ENCODE measurements at places on chromosomes 5 and 9.

DNA sequence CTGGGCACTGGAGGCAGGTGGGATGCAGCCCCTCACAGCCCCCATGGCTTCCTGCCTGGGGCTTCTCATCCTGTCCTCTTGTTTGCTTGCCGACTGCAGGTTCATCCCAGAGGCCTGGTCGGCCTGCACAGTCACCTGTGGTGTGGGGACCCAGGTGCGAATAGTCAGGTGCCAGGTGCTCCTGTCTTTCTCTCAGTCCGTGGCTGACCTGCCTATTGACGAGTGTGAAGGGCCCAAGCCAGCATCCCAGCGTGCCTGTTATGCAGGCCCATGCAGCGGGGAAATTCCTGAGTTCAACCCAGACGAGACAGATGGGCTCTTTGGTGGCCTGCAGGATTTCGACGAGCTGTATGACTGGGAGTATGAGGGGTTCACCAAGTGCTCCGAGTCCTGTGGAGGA lies 232.7 kb downstream of the ADAMTSL1 start:
- no peak for DNase-seq

DNA sequence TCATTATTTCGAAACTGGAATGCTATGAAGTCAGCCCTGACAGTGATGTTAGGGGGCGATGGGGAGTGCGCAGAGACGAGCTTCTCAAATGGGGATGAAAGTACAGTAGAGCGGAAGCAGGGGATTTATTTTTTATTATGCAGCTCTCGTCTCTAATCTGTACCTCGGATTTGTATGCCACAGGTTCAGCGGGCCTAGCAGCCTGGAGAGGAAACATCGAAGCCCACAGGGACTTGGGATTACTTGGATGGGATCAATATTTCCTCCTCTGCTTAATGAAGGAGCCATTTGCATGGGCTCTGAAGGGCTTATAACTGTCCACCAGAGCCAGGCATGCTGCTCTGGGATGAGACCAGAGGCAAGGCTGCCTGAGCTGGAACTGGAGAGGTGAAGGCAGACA lies 133.5 kb upstream of the RAPGEF1 start:
- no peak for DNase-seq

- no peak for DNase-seq
Measured at GRCh38 chr5:139022528-139022927, 147.4 kb upstream of the LRRTM2 start.

- DNase-seq: no peak
Measured at GRCh38 chr9:136087741-136088480, 7.2 kb downstream of the NACC2 start.

DNA sequence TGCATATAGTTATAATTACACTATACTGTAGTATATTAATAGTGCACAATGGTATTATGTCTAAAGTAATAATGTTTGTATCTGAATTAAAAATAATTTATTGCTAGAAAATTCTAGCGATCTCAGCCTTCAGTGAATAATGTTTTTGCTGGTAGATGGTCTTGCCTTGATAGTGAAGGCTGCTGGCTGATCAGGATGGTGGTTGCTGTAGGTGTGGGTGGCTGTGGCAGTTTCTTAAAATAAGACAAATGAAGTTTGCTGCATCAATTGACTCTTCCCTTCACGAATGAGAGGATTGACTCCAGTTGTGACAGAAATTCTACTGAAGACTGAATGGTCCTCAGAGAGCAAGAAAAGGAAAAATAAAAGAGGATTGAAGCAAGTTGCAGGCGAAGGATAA lies 19.7 kb upstream of the LRRC70 start:
- DNase-seq: no peak

GRCh38 chr5:78893940-78894677 lies 91.0 kb downstream of the ARSB start:
- DNase-seq: no peak

DNA sequence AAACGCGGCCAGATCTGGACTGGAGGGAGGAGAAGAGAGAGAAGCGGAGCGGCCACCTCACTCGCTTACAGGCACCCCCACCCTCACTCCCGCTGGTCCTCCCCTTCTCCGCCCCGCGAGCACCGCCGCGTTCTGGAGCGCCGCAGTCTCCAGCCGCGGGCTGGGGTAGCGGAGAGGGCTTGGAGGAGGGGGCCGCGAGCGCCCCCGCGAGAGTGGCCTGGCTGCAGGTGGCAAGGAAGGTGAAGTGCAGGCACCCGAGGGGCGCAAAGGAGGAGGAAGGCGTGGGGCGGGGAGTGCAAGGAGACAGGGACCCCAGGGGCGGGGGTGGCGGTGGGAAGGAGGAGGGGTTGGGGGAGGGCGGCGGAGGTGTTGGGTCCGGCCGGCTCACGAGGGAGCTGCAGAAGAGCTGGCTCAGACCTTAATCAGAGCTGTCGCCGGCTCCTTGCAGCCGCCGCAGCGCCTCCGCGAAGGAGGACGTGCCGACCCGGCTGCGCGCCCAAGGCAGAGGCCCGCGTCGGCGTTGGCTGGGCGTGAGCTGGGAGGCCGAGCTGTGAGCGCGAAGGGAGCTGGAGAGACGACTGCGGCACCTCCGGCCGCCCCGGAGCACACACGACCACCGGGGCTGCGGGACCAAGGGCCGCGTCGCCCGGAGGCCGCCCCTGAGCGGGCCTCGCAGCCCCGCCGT lies at the start of gene DMRT3:
DMRT3 (plus strand) TSS at position 398 of the 685 bp plus-strand sequence. CDS start 347 bp downstream, outside the sequence.
- DNase-seq: no peak

GRCh38 chr5:6501701-6502100 lies 53.0 kb downstream of the UBE2QL1 start:
- no peak for DNase-seq

DNA sequence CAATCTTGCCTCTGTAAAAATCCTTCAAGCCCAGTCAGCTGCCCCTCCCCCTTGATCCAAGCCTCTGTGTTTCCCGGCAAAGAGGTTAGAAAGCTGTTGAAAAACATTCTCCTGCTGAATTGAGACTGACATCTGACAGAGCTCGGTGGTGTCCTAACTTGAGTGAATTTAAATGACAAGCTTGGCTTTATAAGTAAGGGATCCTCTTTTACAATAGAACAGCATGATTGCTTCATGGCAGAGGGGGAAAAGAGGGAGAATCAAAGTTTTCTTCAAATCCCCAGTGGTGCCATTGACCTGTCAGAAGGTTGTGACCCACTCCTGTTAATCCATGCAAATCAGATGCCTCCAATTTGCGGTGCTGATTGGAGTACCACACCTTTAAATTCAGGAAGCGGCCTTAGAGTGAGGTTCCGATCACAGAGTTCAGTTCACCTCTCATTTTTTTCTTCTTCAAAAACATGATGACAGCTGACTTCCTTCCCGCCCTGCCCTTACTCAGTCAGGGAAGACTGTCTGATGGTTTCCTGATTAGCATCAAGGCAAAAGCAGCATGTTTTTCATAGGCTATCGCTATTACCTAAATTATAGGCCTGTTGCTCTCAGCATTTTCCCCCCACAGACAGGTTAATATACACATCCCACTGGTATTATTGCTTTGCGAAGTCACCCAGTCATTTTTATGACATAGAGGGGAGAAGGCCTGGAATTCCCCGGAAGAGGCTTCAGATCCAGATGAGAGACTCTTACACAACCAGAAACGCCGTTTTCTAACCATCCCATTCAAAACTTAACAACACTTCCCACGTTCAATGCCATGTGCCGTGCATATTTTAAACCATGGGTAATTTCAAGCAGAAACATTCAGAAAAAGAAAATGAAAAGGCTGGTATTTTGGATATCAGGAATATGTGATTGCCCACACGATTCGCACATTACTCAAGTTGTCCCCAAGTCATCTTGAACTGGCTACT lies 141.4 kb downstream of the EBF1 start:
- no peak for DNase-seq

DNA sequence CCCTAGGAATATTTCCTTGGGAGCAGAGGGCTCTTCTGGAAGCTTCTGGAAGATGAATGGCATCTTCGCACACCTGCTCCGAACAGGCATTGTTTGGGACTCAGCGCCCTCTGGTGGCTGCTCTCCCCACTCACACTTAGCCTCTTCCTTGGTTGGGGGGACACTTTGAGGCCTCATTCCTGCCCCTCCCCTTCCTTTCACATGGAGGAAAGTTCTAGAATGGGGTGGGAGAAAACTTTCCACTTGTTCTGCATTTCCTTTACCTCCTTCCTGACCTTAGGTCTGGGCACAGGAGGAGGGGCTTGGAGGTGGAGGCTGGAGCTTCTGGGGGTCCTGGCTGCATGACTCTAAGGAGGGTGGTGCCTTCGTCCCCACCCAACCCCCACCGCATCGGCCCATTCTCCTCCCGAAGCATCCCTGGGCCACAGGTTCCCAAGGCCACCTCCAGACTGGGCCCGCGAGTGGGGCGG lies 19.3 kb upstream of the SMIM32 start:
- peak; percentile 25 for DNase-seq

DNA sequence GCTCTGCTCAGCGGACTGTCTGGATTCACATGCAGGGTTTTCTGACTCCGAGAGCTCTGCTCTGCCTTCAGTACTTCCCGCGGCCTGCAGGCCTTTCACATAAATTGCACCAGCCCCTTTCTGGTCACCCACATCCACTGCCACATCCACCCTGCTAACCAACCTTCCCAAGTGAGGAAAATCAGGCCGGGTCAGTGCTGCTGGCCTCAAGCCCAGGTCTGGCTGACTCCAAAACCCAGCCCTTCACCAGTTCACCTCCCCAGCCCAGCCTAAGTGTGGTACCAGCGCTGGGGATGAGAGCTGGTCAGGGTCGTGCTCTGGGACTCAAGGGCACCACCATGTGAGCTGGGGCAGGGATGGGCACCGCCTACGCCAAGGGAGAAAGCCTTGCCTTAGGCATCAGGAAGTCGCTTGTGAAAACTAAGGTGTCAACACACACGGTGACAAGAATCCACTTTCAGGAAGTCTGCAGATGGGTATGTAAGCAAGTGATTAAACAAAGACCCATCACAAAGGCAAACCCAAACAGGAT lies 12.3 kb downstream of the LMAN2 start:
- no peak for DNase-seq

DNA sequence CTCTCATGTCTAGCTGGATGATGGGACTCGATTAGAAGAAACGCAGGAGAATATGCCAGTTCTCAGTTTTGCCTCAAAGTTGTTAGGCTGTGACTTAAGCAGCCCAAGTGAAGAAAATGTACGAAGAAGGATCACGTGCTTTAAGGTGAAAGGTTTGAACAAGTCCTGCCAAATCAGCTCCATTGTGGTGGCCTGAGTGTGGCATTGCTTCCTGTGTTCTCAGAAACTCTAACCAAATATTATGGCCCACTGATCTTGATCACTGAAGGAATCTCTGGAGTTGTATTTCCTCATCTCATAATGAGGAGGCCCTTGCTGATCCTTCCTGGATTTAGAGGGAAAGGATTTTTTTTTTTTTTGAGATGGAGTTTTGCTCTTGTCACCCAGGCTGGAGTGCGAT lies 44.0 kb downstream of the OTULIN start:
- no peak for DNase-seq

- no peak for DNase-seq
Measured at GRCh38 chr5:133668458-133668857, 56.1 kb upstream of the FSTL4 start.

DNA sequence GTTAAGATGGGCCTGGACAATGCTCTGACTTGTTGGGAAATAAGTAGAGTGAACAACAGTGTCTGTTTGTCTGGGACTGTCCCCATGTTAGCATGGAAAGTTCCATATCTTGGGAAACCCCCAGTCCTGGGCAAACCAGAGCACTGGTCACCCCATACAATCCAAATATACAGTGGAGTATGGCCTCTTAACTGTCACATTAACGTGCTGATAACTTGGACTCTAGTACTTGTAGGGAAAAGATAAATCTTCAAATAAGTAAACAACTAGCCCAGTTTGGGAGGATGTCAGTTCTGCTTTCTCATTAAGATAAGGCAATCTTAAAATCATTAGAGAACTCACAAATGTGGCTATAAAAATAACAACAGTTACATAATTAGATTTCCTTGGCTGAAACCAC lies 47.6 kb upstream of the JAK2 start:
- DNase-seq: no peak

DNA sequence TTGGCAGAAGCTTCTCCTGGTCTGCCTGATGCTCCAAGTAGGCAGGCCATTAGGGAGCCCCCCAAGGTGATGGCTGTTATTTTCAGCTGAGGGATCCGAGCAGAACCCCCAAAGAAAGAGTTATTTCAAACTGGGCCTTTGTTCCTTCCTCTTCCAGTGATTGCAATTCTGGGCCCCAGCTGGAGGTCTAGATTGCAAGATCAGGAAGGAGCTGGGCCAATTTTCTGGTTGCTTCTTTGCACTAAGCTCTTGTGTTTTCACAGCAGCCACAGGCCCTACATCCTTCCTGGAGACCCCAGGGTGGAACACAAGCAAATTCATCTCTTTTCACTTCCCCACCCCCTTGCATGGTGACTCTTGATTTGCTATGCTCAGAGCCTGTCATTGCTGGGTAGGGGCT lies 215.0 kb downstream of the SEMA6A start:
- DNase-seq: no peak

GRCh38 chr9:1087120-1087881 lies 37.1 kb downstream of the DMRT2 start:
- no peak for DNase-seq

DNA sequence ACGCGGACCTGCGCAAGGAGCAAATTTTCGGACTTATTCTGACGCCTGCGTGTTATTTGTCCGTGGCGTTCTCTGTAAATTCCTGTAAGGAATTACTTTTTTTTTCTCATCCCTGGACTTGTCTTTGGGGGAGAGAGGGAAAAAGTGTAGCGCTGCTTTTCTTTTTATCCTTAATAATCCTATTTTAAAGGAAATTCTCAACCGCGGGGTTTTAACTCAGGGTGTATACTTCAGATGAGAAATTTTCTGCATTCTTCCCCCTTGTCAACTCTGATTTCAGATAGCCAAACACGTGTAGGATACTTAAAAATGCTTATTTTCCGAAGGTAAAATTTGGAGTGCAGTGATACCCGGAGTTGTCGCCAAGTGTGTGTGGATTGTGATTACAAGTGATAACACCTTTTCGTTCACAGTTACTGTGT lies 853 bp downstream of the DCP2 start:
- DNase-seq: no peak

DNA sequence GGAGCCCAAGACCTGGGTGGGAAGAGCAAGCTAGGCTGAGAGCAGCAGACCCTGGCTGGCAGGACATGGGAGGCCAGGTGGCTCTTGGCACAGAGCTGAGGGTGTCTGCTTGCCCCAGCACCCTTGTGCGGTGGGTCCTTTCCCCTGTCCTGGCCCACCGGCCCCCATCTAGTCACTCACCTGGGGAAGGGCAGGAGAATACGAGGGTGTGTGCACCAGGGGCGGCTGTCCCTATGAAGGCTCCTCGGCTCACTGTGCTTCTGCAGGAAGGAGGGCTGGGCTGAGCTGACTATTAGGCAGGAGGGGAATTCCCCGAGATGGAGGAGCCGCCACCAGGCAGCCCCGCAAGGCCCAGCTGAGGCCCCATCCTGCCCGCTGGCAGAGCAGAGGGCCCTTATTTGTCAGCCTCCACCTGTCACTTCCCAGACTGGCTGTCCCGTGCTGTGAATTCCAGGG lies 6.1 kb upstream of the TNIP1 start:
- DNase-seq: peak; percentile 49

- DNase-seq: no peak
Measured at GRCh38 chr5:39501397-39501796, 76.6 kb upstream of the DAB2 start.

GRCh38 chr5:132019857-132020555 lies 8.5 kb upstream of the ACSL6 start:
- peak; percentile 57 for DNase-seq

- no peak for DNase-seq
Measured at GRCh38 chr9:108093773-108094675, 604.5 kb upstream of the KLF4 start.

All from activated CD4-positive, alpha-beta T cell treated with anti-CD3 and anti-CD28 coated beads for 24 hours (primary cell).